Colonic mucosa (tissue), 4 donors: ENCODE measurements at places on chromosomes 4 and X. TPM values are rescaled to one million over a fixed set of nuclear protein-coding genes. Genes with fewer than 3 reads are reported as not detected.
A peak's percentile ranks its signal among the peaks of the same experiment; 100 is the strongest.

Gene TRAM1L1
- total RNA-seq, result 0.27 TPM

Gene FAM9B
- not detected for total RNA-seq

Gene RHOXF1
- total RNA-seq, result 0.45 TPM

Gene CT47B1
- not detected for total RNA-seq

Gene XK
- total RNA-seq, result 25.2 TPM

Gene NDST3
- not detected for total RNA-seq

Gene GLRA3
- total RNA-seq, result not detected

Gene KLHL8
- 19.5 TPM for total RNA-seq

Gene PFKFB1
- total RNA-seq, result 0.25 TPM

Gene DUSP21
- not detected for total RNA-seq

Gene RGS12
- total RNA-seq, result 18.0 TPM

DNA sequence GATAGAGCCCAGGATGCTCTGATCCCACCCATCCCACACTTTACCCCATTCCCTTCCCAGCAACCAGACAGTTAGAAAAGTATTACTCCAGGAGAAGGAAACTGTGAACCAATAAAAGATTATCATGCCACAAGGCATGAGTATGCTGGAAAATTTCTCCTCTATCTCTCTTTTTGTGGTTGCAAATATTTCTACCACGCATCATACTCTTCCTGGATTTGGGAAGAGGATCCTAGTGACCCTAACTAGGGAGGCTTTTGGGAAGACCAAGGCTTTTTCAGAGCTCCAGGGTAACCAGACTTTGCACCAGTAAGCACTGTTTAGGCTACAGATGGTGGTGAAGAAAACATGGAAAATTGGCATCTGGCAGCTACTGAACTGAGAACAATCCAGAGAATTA is 257.6 kb upstream of the CLNK start:
- DNase-seq, result no peak

DNA sequence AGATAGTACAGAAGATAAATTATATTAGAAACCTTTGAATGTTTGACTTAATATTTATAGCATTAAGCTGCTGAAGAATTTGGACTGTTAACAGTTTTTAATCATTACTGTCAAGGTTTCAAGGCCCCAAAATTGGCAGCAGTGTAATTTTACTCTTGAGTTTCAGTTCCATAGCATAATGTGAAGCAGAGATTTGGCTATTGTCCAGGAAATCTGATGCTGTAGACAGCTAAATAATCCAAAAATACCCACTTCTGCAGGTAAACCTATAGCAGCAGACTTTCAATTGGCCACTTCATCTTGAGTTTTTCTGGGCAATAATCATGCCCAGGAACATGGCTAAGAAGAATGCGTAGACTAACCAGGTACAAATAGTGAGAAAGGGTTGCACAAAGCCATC is 85.0 kb downstream of the RCHY1 start:
- no peak for DNase-seq

GRCh38 chrX:50635817-50636365 is 165.3 kb upstream of the DGKK start:
- no peak for DNase-seq

DNA sequence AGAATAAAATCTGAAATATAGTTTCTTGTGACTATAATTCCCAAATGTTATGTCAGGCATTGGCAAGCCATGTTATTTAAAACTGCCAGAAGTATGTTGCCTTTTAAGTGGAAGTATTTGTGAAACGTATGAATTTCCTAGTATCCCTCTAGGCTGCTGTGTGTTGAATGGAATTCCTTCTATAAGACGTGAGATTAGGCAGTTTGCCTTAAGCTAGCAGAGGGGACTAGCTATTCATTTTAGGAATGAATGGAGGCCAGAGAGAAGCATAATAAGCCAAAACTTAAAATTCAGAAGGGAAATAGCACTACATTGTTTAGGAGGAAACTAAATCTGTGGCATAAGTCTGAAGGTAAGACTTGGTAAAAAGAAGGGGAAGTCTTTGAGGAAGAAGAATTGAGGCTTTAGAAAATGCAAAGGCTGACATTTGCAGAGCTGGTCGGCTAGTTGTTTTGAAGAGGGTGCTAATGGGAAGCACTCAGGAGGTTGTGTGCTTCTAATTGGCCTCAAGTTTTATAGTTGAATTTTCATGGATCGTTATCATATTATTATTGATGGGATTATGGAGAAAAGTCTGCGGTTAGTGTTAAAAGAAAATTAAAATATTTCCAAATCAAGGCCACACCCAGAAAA is 57.1 kb downstream of the TMEM131L start:
- DNase-seq, result peak; percentile 7

DNA sequence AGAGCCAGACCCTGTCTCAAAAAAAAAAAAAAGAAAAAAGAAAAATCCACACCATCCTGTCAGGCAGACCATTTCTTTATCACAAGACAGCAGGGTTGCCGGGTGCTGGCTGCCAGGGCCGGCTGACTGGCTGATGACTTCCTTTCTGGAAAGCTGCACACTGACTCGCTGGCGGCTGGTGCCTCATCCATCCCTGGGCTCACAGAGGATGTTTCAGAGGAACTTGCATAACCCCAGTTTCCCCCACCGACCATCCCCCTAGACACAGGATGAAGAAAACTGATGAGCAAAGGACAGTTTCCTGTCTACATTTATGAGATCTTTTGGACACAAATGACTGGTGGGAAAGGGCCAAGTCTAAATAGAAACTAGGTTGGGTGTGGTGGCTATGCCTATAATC is 14.1 kb downstream of the HPSE start:
- DNase-seq, result peak; percentile 29

GRCh38 chr4:76307660-76308014 is 1.1 kb downstream of the STBD1 start:
- peak; percentile 30 for DNase-seq

GRCh38 chrX:24151513-24151912 is 2.0 kb downstream of the ZFX start:
- DNase-seq, result no peak

GRCh38 chr4:4919927-4920326 is 60.5 kb downstream of the MSX1 start:
- no peak for DNase-seq

DNA sequence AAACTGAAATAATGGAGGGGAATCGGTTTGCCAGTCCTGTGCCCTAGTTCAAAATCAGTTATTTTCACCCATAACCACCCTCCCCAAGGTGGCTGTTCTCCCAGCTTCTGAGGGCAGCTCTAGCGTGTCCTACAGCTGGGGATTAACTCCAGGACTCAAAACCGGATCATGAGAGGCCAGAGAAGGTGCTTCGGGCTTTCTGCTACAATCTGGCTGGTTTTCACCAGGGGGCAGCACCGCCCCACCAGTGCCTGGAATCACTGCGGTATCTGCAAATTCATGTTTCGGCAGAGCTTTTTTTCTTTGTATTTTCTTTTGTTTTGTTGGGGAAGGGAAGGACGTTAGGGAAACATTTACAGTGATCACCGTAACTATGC is 28.4 kb downstream of the PDHA1 start:
- DNase-seq, result peak; percentile 67

DNA sequence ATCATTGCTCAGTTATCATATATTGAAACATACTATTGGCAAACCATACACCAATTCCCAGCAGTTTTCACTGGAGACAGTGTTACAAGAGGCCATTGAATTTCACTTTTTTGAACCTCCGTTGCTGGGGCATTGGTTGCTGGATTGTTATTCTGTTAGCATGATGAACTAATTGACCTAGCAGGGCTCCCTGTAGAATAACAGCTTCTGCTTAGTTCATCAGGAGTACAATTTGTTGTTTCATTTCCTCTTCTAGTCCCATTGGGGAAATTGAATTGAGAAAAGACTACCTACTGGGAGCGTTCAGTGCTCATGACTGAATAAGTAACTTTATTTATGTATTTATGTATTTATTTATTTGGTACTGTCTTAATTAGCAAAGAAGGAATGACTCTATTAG is 151.6 kb downstream of the SLIT2 start:
- no peak for DNase-seq

DNA sequence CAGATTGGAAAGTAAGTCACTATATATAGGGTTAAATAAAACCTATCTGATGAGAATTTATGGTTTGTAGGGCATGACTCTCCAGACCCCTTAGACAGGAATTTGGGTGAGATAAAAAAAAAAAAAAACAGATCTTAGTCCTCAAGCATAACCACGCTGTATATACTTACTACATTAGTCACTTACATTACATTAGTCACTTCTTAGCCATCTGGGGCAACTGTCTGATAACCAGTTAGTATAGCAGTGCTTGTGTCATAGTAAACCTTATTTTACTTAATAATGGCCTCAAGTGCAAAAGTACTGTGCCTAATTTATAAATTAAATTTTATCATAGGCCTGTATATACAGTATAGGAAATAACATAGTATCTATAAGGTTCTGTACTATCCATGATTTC is 60.2 kb upstream of the RPS6KA6 start:
- DNase-seq, result no peak

DNA sequence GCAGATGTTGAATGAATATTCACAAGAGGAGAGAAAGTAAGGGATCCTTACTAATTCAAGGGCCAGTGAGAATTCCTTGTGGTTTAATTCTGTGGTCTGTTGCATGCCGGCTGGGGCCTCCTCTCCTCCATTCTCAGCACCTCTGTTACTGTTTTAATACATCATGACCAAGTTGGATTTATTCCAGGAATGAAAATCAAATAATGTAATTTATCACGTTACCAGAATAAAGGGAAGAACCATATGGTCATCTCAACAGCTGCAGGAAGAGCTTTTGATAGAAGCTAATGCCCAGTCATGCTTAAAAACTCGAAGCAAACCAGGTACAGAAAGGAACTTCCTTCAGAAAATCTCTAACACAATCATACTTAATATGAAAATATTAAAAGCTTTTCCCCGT is 54.1 kb downstream of the GRK4 start:
- DNase-seq, result no peak

DNA sequence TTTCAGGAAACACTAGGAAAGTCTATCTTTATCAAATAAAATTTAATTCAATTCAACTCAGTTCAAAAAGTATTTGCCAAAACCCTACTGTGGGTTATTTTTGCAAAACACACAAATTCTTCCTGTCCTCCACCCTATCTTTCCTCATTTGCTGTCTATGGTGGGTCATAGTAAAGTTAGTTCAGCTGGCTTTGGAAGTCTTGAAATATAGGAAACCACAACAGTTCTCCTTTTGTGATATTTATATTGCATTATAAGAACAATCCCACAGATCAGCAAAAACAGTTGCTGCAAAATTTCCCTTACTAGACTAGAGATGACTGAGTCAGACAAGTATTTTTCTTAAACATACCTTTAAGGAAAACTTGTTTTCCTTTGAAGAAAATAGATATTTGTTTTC is 22.2 kb downstream of the CYBB start:
- DNase-seq, result no peak

DNA sequence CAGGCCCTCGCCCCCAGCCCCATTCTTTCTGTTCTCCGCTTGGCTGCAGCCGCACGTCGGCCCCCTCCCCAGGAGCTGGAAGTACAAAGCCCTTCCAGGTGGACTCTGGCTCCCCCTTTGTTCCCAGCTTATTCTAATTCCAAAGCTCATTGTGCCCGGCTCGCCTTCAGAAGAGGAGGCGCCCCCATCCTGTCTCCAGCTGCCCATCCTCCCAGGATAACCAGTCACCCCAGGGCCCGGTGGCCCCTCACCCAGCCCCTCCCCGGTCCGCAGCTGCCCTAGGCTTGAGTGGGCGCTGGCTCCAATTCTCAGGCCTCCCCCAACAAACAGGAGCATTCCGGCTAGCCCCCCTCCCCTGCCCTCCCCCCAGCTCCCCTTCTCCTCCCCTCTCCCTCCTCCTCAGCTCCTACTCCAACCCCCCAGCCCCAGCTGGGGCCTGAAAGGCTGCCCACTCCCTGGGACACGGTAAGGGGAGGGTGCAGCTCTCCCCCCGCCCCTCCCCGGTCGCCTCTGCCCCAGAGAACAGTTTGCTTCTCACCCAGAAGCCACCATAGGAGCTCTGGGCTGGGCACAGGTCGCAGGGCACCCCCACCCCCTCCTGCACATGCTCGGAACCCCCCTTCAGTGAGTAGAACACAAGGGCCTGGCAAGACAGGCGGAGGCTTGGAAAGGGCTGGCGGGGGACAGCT is 3.1 kb upstream of the SLC6A8 start:
- no peak for DNase-seq

GRCh38 chr4:77930876-77931275 is 68.2 kb downstream of the MRPL1 start:
- no peak for DNase-seq

GRCh38 chr4:3612281-3612680 is 80.1 kb upstream of the LRPAP1 start:
- no peak for DNase-seq

DNA sequence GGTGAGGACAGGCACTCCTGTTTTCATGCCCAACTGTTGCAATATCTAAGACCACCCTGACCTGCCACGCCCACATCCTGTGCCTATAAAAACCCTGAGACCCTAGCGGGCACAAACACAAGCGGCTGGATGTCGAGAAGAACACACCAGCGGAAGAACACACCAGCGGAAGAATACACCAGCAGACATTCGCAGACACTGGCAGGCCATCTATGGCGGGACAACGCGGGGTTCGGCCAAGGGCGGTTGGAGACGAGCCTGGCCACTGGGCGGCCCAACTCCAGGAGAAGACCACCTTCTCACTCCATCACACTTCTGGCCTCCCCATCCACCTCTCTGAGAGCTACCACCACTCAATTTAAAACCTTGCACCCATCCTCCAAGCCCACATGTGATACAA is 361.4 kb downstream of the FAT4 start:
- no peak for DNase-seq

DNA sequence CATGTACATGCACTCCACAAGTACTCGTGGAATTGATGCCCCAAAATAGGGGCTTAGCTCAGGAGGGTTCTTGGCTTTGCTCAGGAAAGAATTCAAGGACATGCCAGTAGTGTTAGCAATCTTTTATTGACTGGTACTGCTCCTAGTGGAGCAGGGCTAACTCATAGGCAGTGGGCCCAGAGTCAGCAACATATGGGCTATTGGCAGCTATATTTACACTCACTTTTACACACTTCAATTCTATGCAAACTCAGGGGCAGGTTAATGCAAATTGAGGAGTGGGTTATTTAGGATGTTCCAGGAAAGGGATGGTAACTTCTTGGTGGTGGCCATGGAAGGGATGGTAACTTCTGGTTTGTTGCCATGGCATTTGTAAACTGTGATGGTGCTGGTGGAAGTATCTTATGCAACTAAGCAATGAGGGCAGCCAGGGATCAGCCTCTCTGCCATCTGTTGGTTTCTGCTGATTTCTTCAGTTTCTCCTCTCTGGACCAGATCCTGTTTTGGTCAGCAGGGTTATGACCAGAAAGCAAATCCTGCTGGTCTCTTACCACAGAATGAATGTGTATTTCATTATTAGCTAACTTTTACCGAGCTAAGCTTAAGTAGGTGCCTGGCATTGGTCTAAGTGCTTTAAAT is 69.2 kb upstream of the FAT1 start:
- no peak for DNase-seq
